EL (cell line): ENCODE measurements at places on chromosomes 11 and 22.

GRCh38 chr11:77793972-77794371, 26.6 kb downstream of the RSF1 start:
- DNase-seq = no peak

GRCh38 chr22:19629331-19629719, 85.0 kb upstream of the SEPTIN5 start:
- no peak for DNase-seq

- DNase-seq = peak; percentile 30
Observed at GRCh38 chr11:58622344-58622743, at the start of gene CNTF. Gene CNTF (plus strand): TSS chr11:58622665. CDS start chr11:58622753, 88 bp downstream.

- peak; percentile 26 for DNase-seq
Observed at GRCh38 chr11:121249039-121249663, 43.4 kb upstream of the SC5D start.

DNA sequence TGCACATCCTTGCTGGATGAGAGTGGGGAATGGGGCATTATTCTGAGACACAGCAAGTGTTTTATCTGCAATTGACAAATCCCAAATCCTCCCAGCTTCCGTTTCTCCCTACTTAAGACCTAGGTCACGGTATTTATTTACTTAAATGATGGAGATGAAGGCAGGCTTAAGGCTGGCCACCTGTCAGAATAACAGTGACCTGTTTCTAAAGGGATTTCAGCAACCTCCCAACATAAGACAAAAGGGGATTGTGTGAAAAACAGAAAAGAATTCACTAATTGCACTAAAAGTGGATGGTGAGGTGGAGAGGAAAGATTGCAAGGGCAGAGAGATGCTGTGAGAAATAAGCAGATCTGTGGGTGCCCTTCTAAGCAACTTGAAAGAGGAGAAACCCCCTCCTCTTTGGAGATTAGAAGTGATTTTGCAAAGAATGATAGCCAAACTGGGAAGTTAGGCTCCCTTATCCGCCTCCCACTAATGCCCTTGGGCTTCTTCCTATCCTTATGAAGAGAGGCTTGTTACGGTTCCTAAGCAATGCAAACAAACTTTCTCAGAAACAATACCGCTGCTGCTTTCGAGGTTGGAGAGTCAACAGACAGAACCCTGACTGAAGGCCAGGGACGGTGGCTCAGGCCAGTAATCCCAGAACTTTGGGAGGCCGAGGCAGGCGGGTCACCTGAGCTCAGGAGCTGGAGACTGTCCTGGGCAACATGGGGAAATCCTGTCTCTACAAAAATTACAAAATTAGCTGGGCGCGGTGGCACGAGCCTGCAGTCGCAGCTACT, 84.3 kb downstream of the ARL14EP start:
- DNase-seq = no peak

DNA sequence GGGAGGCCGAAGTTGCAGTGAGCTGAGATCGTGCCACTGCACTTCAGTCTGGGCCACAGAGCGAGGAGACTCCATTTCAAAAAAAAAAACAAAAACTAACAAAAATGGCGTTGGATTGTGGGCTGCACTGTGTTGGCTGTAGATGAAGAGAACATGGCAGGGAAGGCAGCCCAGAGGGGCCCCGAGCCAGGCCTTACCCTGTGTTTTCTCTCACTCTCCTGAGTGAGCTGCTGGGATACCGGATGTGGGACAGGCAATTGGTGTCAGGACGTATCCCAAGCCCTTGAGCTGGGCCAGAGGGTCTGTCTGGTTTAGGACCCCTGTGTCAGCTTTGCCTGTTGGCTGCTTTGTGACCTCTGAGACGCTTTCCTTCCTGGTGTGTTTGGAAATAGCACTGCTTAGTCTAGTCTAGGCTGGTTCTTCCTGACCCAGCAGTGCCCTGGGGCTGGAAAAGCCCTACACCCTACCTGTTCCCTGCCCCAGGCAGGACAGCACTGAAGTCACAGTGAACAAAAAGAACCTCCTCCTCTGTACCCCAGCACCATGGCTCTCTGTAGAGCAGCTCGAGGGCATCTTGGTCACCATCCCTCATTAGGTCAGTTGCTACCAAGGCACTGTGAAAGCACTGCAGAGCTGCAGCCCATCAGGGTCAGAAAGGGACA, 17.8 kb downstream of the CHADL start:
- DNase-seq = no peak

GRCh38 chr11:112514011-112514740, 253.5 kb upstream of the PLET1 start:
- DNase-seq = no peak

GRCh38 chr11:29272019-29272654, 744.7 kb downstream of the KCNA4 start:
- DNase-seq = peak; percentile 56

GRCh38 chr11:63779039-63779438, 10.5 kb upstream of the ZFTA start:
- DNase-seq = no peak

DNA sequence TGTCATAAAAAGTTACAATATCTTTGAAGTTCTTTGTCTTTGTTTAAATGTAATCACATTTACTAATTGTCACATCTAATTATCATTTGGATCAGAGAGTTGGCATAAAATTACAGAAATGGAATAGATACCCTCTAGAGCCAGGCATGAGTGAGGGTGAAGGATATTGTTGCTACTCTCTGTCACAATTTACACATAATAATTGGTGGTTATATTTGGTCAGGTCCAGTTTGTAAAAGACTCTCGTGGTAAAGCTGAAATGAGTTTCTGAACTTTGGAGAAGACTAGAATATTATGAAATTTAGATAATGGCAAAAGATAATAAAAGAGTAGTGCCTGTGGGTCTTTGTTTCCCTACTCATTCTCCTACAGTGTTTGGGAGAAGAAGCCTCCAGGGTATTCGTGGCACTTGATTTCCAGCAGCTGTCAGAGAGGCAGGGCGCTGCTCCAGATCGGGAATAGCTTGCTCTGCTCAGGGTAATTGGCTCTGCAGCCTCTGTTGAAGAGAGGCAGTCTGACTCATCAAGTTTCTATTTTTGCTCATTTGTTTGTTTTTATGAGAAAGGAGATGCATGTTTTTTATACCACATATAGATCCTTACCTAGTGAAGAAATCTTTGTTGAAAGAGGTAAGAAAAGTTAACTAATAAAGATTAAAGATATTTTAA, 349.9 kb downstream of the CNTN5 start:
- peak; percentile 53 for DNase-seq

- DNase-seq = peak; percentile 94
Observed at GRCh38 chr22:44037519-44038375, 13.6 kb downstream of the PARVB start.

DNA sequence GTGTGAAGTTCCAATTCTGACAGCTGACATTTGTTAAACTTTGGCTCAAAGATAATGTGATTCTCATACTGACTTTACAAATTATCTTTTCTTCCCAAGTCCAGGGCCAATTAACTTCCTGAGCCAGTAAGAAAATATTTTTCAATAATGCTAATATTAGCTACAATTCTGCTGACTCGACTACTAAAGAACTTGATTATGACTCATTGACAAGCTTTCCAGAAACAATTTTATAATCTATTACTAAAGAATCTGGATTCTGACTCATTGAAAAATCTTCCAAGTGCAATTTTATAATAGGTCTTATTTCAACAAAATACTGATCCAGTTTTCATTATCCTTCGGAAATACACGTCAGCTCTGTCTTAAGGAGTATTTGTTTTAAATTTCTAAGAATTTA, 12.9 kb upstream of the XKR3 start:
- DNase-seq = no peak

GRCh38 chr11:76644591-76644990, 26.0 kb downstream of the LRRC32 start:
- DNase-seq = no peak

DNA sequence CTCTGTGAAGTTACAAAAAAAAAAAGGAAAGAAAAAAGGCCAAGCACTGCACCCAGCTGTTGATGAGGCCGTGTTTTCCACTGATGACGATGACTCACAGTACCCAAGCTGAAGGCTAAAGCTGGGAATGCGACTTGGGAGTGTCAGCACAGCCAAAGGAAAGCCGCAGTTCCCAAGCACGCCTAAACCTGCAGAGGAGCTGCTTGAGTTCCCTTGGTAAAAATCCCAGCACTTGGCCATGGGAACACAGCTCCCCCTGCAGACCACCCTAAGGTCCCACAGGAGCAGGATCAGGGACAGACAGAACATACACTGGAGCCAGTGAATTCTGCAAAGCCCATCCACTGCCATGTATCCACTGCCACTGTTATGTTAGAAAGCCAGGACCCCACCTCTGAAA, 39.9 kb downstream of the SERGEF start:
- DNase-seq = peak; percentile 83

GRCh38 chr11:28836285-28837081, 728.3 kb downstream of the METTL15 start:
- peak; percentile 98 for DNase-seq

GRCh38 chr11:12674571-12674935, 332 bp downstream of the TEAD1 start:
- DNase-seq = no peak

- no peak for DNase-seq
Observed at GRCh38 chr11:70059971-70060370, 18.1 kb upstream of the ANO1 start.

GRCh38 chr11:122780296-122780949, 57.9 kb upstream of the CRTAM start:
- no peak for DNase-seq

DNA sequence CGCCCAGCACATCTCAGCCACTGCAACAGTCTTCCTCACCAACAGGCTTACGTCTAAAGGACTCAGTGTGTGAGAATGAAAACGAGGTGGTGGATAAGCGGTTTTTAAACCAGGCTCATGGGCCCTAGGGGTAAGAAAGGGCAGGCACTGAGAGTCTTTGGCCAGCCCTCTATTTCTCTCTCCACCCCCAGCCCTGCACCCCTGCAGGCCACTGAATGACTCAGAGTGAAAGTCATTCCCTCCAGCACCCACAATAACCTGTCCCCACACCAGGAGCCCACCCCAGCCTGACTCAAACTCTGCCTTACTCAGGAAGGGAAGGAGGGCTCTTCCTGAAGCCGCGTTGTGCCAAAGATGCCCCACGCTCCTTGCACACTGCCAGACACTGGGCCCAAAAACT, 72.0 kb downstream of the LARGE1 start:
- DNase-seq = no peak

DNA sequence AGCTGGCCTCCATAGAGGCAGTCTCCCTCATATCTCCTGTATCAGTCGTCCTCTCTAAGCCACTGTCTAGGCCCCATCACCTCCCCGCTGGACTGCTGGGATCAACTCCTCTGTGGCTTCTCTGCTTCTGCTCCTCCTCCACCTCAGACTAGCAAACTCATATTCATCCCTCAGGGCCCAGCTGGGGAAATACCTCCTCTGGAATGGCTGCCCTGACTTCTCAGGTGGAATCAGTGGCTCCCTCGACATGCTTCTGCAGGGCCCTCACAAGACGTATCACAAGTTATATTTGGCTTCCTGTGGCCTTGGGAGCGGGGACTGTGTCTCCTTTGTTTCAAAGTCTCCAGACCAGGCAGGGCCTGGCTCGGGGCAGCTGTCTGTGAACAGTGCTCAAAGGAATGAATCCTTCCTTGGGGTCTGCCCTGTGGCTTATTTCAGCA, 10.0 kb downstream of the SLC29A2 start:
- no peak for DNase-seq

- DNase-seq = no peak
Observed at GRCh38 chr11:118633979-118634378, 26.6 kb downstream of the PHLDB1 start.

GRCh38 chr11:62614275-62614674, 1.2 kb downstream of the ROM1 start:
- no peak for DNase-seq

- peak; percentile 70 for DNase-seq
Observed at GRCh38 chr22:36873614-36874308, 13.0 kb downstream of the NCF4 start.

- DNase-seq = no peak
Observed at GRCh38 chr11:69702769-69703452, 911 bp downstream of the FGF19 start.

- no peak for DNase-seq
Observed at GRCh38 chr11:91243051-91243450, 981.6 kb upstream of the FAT3 start.

DNA sequence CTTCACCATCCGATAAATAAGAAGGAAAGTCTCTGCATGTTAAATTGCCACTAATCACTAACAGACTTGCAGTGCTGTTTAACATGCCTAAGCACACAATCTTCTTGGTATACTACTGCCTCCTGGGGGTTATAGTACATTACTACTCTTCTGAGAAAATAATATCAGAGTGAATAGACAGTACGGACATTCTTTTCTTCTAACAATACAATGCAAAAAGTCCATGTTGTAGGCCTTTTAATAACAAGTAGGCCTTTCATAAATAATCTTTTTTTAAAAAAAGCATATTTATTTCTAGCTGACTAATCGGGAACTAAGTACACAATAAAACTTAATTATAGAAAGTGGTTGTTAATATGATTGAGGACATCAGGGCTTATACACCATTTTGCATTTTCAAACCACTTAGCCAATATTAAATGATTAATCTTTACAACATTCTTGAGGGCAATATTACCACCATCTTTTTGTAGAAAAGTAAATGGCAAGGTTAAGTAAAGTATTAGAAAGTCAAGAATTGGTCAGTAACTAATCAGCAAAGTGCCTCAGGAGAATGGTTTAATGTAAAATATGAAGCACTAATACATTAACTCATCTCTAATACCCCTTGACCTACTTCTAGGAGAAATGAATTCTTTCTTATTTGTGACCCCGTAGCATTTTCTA, 84.7 kb downstream of the TTC28 start:
- DNase-seq = peak; percentile 58

DNA sequence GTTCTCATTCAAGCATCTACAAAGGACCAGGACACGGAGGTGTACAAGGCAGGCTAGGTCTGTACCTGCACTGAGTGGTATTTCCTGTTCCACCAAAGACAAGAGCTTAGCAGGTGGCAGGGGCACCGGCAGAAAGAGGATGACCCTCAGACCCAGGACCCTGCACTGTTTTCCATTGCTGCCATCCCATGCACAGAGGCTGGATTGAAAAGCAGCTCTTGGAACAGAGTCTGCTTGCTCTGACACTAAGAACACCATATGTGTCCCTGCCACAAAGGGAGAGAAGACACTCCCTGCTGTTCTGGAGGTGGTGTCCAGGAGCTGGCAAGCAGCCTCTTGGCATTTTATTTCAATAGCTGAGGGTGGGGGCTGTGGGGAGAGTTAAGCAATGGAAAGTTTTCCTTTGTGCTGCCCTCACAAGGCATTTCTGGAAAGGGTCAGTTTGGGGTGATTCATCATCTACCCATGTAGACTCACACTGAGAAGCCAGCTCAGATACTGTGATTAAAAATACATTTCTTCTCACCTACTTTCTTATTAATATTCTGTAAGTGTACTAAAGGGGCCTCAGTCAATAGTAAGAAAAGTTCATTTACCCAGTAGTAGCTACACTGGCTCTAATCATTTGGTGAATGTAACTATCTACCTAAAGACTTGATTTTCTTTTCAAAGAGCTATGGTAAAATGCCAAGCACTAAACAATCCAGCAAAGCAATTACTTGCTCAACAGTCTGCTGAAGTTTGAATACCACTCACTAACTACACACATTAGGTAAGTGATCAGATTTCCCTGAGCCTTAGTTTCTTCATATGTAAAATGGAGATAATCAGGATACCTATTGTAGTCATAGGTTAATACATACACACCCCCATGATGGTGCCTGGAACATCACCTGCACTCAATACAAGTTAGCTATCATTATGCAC, 55.2 kb downstream of the SLC1A2 start:
- peak; percentile 90 for DNase-seq
